GM23248 (cell line): ENCODE measurements at places on chromosomes 12 and 14.

- no peak for DNase-seq
These were observed 352.6 kb downstream of the RAD51B start for GRCh38 chr14:68172216-68172615.

GRCh38 chr12:108884116-108885012 lies 4.5 kb downstream of the DAO start:
- peak; percentile 37 for DNase-seq

DNA sequence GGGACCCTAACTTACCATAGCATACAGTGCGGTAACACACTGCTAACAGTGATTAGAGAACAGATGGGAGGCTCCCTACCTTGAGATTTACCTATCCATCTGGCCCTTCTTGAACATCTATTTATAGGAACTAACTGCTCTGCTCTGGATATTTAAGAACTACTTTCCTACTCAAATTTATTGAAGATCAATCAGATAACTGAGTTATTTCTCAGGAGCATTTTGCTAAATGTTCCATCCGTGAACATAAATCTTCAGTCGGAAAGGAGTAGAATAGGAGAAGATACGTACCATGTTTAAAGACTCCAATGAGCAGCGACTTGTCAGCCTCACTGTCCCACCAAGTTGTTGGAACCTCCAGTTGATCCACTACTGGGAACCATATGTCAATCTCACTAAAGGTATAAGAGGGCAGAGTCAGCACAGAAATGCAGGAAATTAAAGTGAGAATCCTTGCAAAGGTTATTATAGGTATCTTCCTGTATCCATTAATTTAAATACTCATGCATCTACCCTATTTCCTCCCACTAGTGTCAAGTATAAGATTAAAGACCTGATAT lies 15.6 kb upstream of the SUPT16H start:
- no peak for DNase-seq

GRCh38 chr12:75591628-75592027 lies 80.2 kb upstream of the KRR1 start:
- no peak for DNase-seq

- peak; percentile 38 for DNase-seq
These were observed 34.6 kb downstream of the GIT2 start for GRCh38 chr12:109961612-109962011.

- DNase-seq: no peak
These were observed 33.8 kb upstream of the PTGDR start for GRCh38 chr14:52233693-52234092.

- DNase-seq: no peak
These were observed 728.3 kb downstream of the LRFN5 start for GRCh38 chr14:42334931-42335330.

DNA sequence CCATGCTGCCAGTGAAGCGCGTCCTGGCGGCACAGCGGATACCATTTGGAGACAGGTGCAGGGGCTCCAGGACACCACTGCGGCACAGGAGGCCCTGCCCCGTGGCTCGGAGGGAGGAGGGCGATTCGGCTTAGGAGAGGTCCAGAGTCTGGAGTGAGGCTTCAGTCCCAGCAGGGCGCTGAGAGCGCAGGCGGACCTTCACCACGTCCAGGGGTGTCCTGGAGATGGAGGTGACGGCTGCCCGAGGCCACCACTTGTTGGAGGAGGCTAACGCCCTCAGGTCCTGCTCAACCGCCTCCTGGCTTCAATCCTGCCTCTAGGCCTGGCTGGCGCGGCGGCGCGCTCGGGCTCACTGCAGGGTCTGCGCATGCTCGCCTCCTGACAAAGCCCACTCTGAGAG lies 45.7 kb downstream of the EIF2S3B start:
- no peak for DNase-seq

- DNase-seq: no peak
These were observed 25.0 kb downstream of the ERP27 start for GRCh38 chr12:14913381-14913781.

GRCh38 chr12:16669756-16670155 lies 63.8 kb upstream of the LMO3 start:
- DNase-seq: peak; percentile 14

DNA sequence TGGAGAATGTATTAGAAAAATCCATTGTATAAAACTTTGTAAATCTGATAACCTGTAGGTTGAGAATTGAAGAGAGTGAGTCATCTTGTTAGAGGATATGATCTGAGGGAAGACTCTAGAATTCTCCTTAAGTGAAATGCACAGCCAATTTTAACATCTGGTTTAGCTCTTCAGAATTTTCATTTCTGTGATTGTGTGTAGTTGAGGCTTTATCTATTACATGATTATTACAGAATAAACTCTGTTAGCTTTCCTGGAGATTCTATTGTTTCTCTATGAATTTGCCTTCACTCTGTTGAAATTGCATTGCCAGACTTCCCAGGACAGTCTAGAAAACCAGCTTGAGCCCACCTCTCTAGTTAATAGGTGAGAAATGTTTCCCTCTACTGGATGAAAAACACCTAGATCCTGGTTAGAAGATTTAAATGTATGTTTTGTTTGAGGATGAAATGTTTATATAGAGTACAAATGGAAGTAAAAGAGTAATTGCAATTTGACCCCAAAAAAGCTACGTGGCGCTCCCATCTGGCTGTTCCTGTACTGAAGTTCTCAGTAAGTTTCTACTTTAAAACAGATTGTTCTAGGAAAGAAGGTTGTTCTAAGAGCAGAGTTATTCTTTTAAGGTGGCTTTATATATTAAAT lies 2.9 kb downstream of the NUDT4 start:
- peak; percentile 64 for DNase-seq

DNA sequence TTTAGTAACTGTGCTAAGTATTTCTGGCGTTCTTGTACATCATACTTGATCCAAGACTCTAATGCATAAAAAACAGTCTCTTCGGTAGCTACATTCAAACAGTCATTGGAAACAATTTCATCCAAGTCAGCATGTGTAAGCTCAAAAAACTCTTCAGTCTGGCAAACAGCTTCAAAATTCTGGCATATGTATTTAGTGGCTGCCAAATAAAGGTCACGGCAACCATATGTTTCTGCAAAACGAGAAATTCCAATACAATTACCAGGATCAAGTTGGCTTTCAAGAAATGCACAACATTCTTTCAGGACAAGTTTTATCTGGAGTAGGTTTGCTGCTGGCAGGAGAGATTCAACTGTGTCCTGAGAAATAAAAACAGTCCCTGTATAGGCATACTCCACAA lies 16.5 kb downstream of the KLHL28 start:
- DNase-seq: peak; percentile 95

GRCh38 chr12:26523708-26524150 lies 309.3 kb downstream of the ITPR2 start:
- peak; percentile 93 for DNase-seq

DNA sequence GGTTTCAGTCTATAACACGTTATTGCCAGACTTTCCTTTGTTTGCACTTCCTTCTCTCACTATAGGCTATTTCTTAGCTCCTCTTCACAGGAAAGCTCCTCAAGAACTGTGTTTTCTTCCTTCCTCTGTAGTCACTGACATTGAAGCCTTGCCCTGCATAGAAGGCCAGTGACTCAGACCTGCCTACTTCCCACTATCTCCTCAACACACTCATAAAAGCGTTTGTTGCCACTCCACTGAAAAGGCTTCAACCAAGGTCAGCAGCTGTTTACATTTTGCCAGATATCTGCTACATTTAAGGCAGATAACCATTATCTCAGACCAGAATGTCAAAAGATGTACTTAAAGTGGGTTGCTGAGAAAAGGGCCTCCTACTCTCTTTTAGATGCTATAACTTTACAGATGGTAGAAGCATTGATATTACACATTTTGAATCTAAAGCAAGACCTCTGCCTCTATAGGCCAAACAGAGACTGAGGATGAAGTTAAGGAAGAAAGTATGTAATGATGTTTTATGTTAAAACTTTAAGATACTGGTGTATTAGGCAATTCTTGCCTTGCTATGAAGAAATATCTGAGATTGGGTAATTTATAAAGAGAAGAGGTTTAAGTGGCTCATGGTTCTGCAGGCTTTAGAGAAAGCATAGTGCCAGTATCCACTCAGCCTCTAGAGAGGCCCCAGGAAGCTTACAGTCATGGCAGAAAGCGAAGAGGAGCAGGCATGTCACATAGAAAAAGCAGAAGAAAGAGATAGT lies 233.3 kb upstream of the FLRT2 start:
- peak; percentile 83 for DNase-seq

- peak; percentile 41 for DNase-seq
These were observed 1.4 kb downstream of the PLXNC1 start for GRCh38 chr12:94149781-94150239.

DNA sequence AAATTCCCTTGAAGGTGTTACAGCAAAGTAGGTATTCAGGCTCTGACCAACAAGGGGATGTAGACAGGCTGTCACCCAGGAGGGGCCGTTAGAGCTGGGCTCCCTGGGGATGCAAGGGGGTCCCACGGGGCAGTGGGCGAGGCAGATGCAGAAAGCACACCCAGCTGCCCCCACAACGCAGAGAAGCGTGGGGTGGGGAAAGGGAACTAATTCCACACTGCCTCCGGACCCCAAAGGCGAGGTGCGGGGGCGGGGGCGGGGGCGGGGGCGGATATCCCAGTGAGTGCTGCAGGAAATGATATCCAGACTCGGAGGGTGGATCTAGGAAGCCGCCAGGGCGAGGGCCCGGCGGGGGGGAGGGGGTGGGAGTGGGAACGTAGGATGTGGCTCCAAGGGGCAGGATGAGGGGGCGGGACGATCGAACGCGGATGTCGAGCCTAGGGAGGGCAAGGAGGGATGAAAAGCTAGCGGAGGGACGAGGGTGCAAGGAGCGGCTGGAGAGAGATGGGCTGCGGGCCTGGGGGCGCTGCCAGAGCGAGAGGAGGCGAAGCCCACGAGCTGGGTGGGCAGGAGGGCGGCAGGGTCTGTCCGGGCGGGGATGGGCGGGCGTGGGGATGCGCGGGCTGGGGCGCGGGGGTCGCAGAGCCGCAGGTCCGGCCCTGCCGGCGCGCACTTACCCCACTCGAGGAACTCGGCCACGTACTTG lies 874 bp downstream of the CDC42BPB start:
- DNase-seq: peak; percentile 70

GRCh38 chr12:52125476-52125900 lies 46.0 kb downstream of the SMIM41 start:
- DNase-seq: no peak

- peak; percentile 36 for DNase-seq
These were observed 413 bp downstream of the DAD1 start for GRCh38 chr14:22588526-22589095.

GRCh38 chr12:92488735-92489134 lies 214.1 kb upstream of the PLEKHG7 start:
- no peak for DNase-seq

DNA sequence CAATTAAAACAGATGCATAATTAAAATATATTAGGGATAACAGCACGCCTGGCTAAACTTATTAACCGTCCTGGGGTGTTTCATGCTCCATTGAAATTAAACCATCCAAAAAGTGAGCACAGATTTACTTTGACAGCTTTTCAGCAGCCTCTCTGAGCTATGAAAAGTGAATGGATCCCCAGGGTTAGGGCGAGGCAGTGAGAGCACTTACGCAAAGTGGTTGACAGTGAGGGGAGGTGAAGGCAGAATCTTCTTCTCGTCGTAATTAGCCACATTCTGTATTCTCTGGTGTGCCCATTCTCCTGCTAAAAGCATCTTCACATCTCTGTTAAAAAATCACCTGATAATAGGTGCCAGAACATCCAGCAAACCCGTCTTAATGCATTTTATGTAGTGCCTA lies 1.9 kb downstream of the TMTC2 start:
- DNase-seq: no peak

GRCh38 chr12:119369907-119370546 lies 35.5 kb downstream of the CCDC60 start:
- no peak for DNase-seq

GRCh38 chr14:32311294-32312009 lies 17.6 kb upstream of the AKAP6 start:
- peak; percentile 3 for DNase-seq

DNA sequence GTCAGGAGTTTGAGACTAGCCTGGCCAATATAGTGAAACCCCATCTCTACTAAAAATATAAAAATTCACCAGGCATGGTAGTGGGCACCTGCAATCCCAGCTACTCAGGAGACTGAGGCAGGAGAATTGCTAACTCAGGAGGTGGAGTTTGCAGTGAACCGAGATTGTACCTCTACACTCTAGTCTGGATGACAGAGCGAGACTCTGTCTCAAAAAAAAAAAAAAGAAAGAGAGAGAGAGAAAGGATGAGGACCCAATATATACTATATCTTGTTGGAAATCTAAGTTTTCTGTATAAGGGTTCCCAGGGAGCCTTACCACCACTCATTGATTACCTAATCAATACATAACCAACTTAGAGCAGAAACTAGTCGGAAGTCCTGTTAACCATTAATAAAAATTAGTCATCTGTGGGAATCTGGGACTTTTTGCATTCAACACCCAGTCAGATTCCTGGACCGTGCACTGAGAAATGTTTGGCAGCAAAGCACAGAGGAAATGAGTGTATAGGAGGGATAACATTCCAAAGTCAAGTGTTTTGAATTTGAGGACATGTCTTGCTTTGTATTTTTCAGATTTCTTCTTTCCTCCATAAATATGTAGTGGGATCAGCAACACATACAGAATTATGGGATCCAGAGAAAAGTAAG lies 44.8 kb upstream of the NR2C1 start:
- peak; percentile 88 for DNase-seq

DNA sequence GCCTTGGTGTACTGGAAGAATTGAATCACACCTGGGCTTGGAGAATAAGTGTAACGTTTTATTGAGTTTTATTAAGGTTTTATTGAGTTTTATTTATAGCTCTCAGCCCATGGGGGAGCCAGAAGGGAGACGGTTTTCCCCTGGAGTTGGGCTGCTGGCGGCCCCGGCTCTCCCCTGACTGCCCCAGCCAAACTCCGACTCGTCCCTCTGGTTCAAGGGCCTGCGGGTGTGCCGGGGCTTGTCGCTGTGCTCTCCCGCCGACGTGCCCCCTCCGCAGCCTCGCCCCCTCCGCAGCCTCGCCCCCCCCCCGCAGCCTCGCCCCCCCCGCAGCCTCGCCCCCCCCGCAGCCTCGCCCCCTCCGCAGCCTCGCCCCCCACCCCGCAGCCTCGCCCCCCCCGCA lies 326.1 kb upstream of the RTL1 start:
- DNase-seq: no peak

- DNase-seq: no peak
These were observed 23.7 kb downstream of the CEP170B start for GRCh38 chr14:104888489-104889374.

GRCh38 chr14:20714593-20715250 lies 26.2 kb downstream of the ANG start:
- DNase-seq: peak; percentile 59

DNA sequence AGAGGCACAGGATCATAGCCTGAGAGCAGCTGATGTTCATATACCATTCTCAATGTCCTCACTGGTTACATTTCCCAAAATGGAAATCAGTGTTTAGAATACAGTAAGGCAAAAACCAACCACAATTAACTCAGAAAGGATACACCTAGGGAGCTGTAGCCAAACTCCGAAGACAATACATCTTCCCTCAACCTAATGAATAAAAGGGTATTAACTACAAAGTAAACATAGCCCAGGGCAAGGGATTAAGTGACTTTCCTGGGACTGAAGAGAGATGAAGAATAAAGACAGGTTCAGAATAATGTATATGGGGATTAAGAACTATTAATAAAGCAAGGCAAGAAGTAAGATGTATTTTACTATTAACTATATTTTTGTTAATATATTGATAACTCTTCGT lies 79.5 kb downstream of the RPS29 start:
- DNase-seq: no peak
